ENCODE measurements at places on chromosomes 2 and 18.
A peak's percentile ranks its signal among the peaks of the same experiment; 100 is the strongest.

- no peak for DNase-seq
These were observed 623.2 kb upstream of the ID2 start for GRCh38 chr2:8058652-8059051.

DNA sequence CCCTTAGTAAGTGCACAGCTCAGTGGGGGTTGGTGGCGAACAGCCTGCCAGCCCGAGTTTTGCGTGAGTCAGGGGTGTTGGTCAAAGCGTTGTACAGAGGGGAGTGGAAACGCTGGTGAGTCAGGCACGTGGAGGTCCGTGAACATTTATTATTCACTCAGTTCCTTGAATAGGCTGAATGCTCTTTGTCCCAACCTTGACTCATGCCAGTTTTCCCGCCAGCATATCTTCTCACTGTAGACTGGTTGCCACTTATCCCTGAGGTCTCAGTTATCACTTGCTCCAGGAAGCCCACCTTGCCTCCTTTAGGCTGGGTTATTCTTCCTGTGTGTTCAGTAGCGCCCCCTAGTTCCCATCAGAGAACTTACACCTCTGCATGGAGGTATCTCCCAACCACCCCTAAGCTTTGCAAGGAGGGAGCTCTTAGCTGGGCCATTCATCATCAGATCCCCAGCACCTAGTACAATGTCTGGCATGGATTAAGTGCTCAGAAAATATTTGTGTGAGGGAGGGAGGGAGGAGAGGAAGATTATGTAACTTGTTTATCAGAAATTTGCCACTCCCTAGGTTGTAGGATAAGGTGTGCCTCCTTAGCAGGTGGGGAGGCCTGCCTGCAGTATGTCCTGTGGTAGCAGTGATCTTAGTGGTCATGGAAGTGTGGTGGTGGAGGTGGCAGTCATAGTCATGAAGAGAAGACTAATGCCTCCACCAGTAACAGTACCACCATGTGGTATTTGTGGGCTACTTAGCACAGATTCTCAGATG lies 72.1 kb downstream of the CABLES1 start:
- DNase-seq = no peak

GRCh38 chr2:241620419-241620769 lies 16.6 kb downstream of the THAP4 start:
- DNase-seq = no peak

- DNase-seq = peak; percentile 63
These were observed 62.9 kb upstream of the CTIF start for GRCh38 chr18:48475635-48476549.

DNA sequence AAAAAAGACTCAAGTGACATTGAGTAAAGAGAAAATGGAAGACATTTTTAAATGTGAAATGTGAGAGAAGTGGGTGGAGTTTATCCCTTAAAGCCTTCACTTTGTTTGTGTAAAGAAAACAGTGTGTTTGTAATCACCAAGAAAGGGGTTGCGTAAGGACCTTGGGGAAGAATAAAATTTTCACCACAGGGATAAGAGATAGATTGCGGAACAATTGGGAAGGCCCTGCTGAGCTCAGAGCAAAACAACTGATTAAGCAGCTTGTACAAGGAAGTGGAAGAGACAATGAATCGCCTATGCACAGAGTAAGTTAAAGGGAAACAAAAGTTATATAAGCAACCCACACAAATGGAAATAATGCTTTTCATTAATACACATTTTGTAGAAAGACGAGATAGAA lies 327.7 kb downstream of the RAD51AP2 start:
- no peak for DNase-seq

GRCh38 chr2:7071916-7072556 lies 154.8 kb downstream of the RNF144A start:
- DNase-seq = no peak

- no peak for DNase-seq
These were observed 409.6 kb upstream of the TMEFF2 start for GRCh38 chr2:192604295-192604694.

- no peak for DNase-seq
These were observed 342.6 kb downstream of the CELF4 start for GRCh38 chr18:37222999-37223378.

GRCh38 chr2:207765547-207765946 lies 4.2 kb downstream of the FZD5 start:
- no peak for DNase-seq

DNA sequence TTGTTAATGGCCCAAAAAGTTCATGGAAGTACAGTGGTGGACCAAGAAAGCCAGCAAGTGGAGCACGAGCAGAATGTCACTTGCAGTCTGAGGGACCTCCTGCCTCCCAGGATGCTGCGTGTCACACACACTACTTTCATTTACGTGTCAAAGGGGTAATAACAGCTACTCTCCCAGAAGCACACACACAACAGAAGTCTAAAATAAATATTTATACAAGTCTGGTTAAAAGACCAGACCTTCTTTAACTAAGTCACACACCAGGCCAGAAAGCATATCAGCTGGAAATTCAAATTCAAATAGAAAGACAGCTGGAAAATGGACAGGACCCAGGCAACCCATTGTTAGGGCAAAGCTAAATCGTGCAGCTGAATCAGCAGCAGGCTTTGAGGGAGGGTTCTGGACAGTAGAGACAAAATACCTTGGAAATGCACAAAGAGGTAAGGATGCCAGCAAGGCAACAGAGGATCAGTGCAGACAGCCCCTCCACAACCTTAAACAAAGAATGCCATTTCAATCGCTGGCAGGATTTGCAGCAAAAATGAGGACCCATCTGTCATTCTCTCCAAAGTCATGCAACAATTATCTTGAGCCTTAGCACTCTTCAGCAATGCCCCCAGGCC lies 160.5 kb downstream of the TMEM163 start:
- DNase-seq = no peak

GRCh38 chr2:41622301-41622700 lies 425.5 kb upstream of the PKDCC start:
- no peak for DNase-seq

DNA sequence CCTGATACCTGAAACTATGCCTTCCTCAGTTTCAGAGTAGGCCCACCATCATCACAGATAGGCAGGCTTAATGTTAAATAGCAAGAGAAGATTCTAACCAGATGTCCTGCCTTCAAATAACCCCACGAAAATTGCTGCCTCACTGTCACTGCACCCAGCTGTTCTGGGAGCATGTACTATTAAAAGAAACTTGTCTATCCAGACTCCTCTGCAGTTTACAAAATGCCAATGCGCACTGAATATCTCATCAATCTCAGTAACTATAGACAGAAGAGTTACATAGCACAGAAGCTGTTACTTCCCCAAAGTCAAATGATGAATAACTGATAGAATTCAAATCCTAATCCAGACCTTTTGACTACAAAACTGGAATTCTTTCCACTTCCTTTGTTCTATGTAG lies 43.9 kb downstream of the WDR75 start:
- DNase-seq = no peak

- no peak for DNase-seq
These were observed 93.6 kb upstream of the FAM117B start for GRCh38 chr2:202541137-202541536.

DNA sequence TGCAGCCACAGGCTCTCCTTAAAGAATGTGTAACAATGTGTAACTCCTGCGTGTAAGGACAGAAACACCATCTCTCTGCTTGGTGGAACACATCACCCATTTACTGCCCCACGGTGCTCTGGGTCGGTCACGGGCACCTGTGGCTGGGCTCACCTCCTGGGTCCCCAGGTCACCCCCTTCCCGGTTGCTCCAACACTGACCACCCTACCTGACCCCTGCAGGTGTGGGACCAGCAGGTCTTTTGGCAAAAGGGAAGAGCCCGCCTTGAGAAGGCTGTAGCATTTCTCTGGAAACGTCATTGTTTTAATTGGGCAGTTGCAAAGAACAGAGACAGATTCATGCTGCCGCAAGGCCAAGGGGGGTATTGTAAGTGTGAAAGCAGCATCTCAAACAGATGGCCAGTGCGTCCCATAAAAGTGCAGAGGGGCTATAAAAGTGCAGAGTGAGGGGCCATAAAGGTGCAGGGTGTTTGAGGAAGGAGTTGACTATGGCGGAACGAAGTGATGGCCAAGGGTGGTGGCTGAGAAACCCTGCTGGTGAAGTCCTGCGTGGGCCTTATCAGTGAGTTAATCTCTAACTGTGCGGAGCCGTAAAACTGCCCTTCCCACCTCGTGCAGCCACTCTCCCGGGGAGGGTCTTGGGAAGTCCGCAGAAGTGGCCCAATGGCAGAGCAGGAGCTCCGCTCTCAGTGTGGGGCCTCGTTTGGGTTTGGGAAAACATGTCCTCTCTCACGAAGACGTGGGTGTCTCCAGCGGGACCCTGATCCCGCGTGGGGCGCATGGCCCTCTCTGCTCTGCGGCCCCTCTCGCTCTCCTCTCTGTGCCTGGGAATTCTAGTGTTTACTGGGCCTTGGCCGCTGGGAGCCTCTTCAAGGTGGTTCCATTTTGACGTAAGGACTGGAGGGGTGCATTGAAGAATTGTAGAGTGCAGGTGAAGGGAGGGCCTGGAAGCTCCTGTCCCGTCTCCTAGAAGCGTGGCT lies 13.7 kb upstream of the NEU4 start:
- DNase-seq = no peak

DNA sequence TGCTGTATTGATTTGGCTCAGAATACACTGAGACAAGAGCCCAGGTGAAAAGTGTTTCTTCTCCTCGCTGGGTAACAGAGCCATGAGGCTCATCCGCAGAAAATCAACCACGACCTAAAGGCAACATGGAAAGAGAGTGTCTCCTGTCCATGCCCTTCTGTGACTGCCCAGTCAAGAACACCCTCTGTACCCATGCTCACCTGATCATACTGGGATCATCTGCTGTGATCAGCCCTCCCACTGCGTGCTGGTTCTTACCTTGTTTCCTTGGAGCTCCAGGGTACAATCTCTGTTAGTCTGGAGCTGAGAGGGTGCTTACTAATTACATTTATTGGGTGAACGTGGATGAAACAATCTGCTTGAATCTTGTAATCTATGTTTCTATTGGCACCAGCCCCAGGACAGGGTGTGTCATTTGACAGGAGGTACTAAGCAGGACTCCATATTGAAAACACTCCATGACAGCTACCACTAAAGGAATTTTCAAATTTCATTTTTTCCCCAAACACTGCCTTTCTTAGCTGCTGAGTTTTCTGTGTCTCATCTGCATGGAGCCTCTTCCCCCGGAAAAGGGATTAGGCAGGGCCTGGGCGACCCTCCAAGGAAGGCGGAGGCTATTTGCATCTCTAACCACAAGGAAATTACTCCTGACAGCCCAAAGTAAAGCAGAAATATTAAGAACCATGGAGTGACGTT lies 39.7 kb upstream of the GRP start:
- DNase-seq = peak; percentile 31

DNA sequence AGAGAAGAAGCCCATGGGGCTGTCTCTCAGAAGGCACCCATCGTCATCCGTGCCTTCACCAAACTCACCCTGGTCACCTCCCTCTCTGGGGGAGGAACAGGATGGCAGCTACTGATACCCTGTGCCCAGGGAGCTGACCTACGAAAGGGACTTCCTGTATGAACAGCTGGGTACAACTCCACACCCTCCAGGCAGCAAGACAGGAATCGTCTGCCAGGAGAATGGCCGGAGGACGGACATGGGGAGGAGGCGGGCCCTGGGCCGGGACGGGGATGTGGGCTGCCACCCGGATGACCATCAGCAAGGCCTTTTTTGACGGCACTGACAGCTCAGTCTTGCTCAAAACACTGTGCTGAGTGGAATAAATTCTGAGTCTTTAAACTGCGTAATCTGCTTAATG lies 243.6 kb downstream of the HDAC4 start:
- DNase-seq = no peak

DNA sequence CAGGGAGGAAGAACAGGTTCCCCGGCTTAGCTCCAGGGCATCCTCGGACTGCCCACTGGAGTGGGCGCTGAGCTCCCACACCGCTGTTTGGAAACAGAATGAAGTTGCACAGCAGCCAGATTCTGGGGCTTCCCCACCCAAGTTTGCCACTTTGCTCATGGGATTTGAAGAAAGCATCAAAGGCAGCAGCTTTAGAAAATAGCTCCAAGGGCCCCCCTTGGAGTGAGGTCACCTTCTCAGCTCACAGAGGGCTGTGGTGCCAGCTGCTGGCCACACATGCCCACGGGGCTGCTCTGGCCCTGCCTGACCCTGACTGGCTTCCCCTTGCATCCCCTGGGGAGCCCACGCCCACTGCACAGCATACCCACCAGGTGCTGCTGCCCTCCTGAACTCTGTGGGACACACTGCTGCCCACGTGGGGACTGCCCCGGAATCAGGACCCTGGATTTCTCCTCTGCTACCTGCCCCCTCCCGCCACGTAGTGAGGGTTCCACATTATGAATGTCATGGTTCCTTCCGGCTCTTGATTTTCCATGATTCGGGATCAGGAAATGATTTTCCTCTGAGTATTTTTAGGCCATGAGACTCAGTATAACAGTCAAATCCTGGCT lies 70.3 kb downstream of the TGOLN2 start:
- no peak for DNase-seq

- no peak for DNase-seq
These were observed 1272.2 kb upstream of the ACVR2A start for GRCh38 chr2:146572598-146572997.

- no peak for DNase-seq
These were observed 11.6 kb upstream of the MRPL19 start for GRCh38 chr2:75634945-75635344.

- no peak for DNase-seq
These were observed 69.5 kb upstream of the SPTBN1 start for GRCh38 chr2:54386585-54386984.

DNA sequence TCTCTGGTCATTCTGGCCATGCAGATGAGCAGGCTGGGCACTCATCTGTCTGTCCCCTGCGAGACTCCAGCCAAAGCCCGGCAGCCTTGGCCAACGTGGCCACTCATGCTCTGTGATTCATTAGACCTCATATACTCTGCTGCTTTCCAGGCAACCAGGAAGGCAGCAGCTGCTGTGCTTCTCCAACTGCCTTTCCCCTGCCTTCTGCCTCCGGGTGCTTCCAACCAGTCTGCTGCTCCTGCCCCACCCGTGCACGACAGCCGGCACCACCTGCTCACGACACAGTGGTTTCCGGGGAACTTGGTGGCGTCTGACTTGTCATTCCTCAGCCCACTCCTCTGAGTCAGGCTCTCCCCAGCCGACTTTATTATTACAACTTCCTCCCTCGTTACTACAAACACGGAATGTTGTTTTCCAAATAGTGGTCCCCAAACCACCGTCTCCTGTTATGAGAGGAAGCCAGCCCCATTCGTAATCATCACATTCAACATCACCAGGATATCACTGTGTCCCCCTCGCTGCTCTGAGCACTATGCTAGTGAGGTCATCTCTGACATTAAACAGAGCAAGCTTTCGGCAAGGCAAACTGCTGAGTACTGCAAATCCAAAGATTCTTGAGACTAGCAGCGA lies 392.4 kb downstream of the ALK start:
- no peak for DNase-seq
